Inflammatory macrophage treated with lipopolysaccharide for 1 hour (primary cell): ENCODE measurements at places on chromosomes 11 and 22.
A peak's percentile ranks its signal among the peaks of the same experiment; 100 is the strongest.

DNA sequence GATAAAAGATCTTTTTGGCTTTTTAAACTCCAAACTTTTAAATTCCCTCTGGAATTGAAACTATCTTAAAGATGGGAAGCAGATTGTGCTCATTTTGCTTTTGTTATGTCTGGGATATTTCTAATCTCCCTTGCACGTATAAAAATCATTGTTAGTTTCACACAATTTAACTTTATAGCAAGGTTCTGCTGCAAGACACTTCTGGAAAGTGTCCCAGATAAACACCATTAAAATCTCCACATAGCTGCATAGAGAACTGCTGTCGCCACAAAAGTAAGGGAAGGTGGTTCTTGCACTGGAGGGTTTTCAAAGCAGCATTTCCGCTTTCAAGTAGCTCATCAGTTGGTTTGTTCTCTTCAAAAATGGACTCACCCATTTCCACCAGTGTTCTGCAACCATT is 11.8 kb downstream of the PTS start:
- DNase-seq = no peak

DNA sequence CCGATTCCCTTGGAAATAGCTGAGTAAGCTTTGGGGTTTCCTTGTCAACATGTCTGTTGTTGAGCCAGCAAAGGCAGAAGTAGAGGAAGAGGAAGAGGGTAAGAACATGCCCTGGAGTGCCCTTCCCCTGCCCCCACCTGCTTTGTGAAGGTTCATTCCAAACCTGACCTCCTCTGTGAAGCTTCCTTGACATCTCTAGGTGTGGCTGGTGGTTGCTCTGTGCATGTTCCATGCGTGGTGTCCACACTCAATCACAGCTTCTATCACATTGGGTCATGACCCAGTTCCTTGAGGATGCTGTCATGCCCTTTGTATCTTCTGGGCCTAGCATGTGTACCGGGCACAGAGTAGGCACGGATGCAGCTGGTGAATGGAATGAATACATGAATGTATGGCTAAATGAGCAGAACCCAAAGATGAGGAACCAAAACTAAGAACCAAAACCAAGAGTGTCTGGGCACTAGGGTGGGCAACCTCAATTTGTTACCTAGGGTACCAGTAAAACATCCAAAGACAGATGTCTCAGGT is 23.7 kb upstream of the FXYD6 start:
- DNase-seq = peak; percentile 37

DNA sequence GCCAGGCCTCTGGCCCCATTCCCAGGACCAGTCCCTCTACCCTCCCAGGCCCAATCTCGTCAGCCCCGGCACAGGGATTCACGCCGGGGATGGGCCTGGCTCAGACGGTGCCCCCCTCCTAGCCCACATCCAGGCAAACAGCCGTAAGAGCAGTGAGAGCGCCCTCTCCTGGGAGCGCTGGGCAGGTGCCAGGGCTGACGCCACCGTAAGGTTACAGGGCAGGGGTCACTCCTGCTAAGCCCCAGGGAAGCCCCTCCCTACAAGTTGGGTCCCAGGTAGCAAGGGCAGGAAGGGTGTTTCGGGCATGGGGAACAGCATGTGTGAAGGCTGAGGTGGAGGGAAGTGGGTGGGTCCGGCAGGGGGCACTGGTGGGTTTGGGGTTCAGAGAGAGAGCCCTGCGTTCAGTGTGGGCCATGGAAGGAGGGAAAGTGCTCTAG is 19.2 kb upstream of the PPARA start:
- DNase-seq = no peak

DNA sequence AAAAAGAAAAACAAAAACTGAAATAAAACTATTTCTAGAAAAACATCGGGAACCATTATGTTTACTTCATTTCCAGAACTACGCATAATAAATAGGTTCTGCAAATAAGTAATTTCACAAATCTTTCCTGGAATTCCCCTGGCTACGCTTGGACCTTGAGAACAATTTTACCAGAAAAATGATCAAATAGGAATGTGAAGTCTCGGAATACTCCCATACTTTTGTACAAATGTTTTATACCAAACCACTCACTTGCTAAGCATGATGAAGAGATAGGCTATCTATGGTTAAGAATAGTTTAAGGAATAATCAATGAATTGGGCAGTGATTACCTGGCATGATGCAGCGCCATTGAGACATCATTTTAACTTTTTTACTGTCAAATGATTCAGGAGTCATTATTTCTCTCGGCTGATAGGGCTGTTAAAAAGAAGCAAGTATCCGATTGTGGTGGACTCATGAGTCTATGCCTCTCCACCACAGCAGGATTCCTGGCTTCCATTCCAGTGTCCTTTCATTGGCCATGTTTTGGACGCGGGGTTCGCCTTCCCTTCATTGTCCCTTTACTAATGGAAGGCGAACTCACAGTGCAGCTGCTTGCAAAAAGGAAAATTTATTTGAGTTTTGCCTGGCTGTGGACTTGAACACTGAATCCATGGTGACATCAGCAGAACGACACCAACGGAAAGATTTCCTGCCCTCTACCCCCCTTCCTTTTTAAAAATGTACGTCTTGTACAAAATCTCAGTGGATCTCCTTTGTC is 39.9 kb upstream of the BLID start:
- DNase-seq = no peak

GRCh38 chr11:130062026-130062425 is 7.7 kb upstream of the APLP2 start:
- DNase-seq = no peak

DNA sequence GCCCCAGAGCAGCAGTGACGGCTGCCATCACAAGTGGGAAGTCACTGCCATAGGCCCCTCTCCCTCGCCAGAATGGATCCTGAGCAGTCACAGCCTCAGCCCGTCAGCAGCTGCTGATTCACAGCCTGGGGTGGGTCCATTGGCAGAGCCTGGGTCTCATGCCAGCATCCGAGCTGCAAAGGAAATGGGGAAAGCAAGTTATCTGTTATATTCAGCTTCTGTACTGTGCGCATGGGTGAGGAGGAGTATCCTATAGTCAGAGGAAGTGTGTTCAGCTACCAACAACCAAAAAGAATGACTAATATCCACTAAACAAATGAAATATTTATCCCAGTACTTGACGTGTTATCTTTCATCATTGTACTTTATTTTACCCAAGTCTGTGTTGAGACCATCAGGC is 119.7 kb downstream of the RCN1 start:
- no peak for DNase-seq

DNA sequence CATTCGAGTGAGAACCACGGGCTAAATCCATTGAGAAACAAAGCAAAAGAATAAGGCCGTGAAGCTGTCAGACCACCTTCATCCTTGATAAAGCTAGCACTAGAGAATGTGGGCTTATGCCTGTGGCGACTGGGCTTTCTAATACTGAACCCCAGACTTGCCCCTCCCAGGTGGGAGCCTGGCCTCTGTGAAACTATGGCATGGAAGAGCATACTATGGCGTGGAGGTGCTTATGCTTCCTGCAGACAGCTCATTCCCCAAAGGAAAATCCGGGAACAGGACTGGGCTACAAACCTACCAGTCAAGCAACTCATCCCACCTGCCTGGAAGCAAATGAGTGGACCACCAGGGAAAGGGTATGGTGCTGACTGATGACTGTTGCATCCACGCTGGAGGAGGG is 92.4 kb downstream of the ZC3H12C start:
- DNase-seq = no peak

- DNase-seq = no peak
Observed at GRCh38 chr11:38392176-38392575, 1794.1 kb upstream of the RAG2 start.

GRCh38 chr11:75625021-75625420 is 43.8 kb downstream of the MAP6 start:
- no peak for DNase-seq

- no peak for DNase-seq
Observed at GRCh38 chr11:7640816-7641215, 32.5 kb downstream of the CYB5R2 start.

- no peak for DNase-seq
Observed at GRCh38 chr22:42633013-42633412, 7.4 kb downstream of the ATP5MGL start.

DNA sequence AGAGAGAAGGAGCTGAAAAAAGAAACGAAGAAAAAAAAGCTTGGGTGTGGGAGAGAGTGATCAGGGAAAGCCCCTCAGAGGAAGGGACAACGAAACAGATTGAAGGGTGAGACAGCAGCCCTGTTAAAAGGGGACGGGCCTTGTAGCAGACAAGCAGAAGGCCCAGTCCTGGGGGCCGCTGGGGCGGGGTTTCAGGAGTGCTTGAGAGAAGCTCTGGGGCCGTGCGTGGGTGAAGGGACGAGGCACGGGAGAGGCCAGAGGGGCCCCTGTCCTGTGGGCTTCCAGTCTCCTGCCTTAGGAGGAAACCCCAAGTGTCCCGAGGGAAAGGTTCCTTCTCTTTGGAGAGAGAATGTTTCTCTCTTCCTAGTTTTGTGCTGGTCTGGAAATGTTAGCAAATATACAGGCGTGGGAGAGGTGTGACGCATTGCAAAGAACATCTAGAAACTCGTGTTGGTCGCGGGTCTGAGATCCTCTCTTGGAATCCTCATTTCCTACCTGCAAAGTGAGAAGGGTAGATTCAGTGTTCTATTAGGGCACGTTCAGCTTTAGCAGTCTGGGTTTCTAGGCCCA is 28.6 kb downstream of the ADAMTS15 start:
- no peak for DNase-seq

GRCh38 chr22:48444320-48445112 is 1383.2 kb downstream of the BRD1 start:
- no peak for DNase-seq

DNA sequence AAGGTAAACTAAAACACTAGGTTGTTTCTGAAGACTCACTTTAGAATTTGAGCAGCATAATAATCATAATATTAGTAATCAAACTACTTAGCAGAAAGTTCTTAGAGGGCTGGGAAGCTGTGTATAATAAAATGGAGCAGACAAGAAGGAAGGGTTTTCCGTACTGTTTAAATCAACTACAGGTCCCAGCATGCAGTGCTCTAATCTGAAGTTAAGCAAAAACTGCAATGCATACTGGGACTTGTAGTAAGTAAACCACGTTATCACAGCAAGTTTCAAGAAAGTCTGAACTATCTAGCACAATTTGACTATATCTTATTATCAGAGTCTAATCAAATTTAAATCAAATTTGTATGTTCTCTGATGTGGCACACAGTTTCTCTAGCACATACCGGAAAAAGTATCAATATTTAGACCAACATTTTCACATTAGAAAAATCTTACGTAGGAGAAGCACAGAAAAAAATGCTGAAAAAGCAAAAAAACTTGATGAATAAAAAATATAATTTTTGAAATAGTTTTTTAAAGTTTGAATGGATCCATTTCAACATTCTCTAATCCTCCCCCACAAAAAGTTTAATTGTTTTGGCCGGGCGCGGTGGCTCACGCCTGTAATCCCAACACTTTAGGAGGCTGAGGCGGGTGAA is 8.2 kb downstream of the PHF21A start:
- peak; percentile 75 for DNase-seq

- no peak for DNase-seq
Observed at GRCh38 chr11:75011357-75011756, 22.6 kb downstream of the NEU3 start.
